ENCODE measurements at places on chromosomes 6 and 20.

DNA sequence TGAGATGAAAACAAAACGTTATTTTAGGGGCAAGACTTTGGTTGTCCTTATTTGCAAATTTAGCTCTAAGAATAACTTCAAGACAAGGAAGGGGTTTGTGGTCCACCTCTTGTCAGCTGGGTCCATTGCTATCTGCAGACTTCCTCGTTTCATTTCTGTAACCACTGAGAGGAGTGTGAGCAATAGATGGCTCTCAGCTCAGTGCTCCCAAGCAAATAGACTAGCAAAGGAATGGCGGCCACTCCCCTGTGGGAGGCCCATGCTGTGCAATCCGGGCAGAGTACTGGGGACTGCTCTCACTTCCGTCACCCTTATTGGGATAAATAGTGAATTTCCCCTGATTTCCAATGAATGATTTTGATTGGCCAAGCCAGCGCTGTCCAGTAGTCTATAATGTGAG, 176.6 kb downstream of the ZDHHC14 start:
- no peak for DNase-seq

DNA sequence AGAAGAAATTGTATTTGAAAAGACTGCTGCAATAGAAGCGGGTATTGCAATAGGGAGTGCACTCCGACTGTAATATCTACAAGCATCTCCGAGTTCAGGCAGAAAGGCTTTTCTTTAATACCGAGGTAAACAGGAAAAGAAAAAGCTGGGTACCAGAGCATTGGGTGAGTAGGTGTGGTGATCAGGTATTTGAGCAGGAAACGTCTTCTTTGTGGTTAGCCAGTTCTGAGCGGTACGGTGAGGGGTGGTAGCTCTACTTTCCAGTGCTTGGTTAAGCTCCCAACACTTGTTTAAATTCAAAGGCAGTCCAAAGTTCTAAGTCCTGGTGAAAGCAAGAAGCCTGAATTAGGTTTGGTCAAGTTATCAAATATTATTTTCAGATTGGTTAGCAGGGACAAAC, 404.1 kb downstream of the LMBRD1 start:
- no peak for DNase-seq

GRCh38 chr20:53040693-53041589, 68.8 kb downstream of the TSHZ2 start:
- DNase-seq: no peak

DNA sequence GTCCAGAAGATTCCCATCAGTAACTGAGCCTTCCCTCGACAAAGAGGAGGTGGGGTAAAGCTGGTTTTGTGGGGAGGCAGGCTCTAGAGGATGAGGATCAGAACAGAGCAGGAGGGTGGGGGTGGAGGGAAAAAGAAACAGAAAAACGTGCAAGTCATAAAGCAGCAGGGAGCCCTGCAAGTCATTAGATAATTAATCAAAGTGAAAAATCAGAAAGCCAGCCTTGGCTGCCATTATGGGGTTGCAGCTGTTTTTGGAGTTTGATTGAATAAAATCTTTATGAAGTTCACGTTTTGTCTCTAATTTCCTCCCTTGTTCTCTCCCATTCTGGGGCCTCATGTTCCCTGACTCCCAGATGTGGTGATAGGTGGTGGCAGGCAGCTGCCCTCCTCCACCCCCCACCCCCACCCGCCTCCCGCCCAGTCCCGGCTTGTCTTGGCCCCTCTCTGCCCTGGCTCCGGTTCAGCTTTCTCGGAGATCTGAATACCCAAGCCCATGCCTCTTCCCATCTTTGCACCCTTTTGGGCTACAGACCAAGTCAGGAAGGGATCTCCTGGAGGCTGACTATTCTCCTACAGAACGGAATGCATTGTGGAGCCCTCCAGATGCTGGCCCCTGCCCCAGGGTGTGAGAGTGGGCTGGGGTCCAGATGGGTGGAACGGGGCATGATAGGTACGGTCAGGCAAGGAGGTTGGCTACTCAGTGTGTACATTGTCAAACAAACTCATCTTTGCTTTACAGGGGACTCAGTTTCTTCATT, 141.8 kb downstream of the CDC5L start:
- no peak for DNase-seq

- no peak for DNase-seq
These were observed 2.2 kb upstream of the STXBP5 start for GRCh38 chr6:147201885-147202515.

DNA sequence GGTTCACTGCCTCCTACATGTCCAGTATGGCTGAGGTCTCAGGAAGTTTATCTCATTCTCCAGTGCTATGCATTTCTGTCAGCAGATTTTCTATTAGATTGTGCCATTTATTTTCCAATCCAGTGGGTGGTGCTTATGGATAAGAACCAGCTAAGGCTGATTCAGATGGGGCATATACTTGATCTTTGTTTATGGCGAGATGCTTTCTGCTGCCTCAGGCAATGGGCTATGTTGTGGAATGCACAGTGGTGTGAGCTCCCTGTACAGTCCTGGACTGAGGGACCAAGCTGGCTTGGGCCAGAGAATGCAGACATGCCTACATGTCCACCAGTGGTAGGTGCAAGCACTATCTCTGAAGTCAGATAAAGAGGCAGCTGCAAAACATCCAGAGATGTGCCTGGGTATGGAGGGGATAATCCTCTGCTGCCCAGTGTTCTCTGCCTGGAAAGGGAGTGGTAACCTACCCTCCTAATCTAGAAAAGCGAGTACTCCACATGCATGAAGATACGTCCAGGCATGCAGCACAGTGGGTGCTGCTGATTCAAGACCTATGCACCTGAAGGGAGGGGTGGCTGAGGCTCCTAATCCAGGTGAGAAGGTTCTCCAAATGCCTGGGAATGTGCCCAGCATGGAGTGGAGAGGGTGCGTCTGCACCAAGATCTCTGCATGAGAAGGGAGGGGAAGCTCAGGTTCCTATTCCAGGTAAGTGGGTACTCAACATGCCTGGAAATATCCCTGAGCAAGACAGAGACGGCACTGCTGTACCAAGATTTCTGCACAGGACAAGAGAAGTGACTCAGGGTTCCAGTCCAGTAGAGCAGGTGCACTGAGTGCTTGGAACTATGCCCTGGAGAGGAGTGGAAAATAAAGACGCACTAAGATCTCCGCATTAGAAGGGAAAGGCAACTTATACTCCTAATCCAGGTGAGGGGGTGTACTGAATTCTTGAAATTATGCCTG, 9.4 kb downstream of the CST4 start:
- no peak for DNase-seq

DNA sequence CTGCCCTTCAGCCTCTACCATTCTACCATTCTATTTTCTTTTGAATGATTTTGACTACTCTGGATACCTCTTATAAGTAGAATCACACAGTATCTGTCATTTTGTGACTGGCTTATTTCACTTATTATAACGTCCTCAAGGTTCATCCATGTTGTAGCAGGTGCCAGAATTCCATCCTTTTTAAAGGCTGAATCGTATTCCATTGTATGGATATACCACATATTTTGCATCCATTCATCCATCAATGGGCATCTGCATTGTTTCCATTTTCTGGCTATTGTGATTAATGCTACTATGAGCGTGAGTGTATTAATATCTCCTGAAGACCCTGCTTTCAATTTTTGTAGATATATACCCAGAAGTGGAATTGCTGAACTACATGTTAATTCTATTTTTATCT, 105.5 kb downstream of the SYNE1 start:
- no peak for DNase-seq

DNA sequence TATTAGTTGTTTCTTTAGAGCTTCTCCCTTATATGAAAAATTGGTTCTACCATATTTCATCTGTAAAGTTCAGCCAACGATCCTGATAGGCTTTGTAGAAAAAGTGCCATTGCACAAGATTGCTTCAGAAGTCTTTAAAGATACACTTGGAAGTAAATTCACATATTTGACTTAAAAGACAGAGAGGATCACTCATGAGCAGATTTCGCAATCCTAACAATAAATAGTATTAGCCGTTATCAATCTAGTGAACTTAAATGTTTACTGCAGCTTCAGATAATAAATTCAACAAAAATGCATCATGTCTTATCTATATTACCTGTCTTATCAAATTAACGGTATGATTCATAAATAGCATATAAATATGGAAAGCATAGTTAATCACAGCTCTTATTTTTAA, 8.7 kb upstream of the SLC17A4 start:
- no peak for DNase-seq

DNA sequence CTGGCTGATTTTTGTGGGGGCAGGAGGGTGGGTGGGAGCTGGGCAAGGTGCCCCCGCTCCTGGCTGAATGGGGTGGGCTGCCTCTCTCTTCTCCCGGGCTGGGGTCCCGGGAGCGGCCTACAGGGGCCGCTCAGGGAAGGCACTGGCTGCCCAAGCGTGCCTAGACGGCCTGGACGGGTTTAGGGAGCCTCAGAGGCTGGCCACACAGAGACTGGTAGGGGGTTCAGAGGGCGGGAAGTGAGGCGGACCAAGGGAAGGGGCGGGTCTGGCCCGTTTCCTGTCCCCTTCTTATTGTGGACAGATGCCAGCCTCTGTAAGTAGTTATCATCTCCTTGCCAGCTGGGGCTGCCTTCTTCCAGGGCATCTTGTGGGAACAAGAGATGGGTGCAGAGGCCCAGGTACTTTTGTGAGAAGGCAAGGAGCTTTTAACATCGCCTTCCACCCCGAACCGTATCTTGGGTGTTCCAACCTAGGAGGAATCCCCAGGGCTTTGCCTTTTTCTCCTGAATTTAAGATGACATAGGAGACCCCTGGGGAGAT, 437 bp downstream of the CD40 start:
- no peak for DNase-seq

- DNase-seq: no peak
These were observed 256.2 kb downstream of the EPHA7 start for GRCh38 chr6:93163146-93163545.

GRCh38 chr6:4055420-4056041, 23.4 kb downstream of the FAM217A start:
- no peak for DNase-seq

- no peak for DNase-seq
These were observed 84.9 kb downstream of the KCNB1 start for GRCh38 chr20:49397525-49397924.

DNA sequence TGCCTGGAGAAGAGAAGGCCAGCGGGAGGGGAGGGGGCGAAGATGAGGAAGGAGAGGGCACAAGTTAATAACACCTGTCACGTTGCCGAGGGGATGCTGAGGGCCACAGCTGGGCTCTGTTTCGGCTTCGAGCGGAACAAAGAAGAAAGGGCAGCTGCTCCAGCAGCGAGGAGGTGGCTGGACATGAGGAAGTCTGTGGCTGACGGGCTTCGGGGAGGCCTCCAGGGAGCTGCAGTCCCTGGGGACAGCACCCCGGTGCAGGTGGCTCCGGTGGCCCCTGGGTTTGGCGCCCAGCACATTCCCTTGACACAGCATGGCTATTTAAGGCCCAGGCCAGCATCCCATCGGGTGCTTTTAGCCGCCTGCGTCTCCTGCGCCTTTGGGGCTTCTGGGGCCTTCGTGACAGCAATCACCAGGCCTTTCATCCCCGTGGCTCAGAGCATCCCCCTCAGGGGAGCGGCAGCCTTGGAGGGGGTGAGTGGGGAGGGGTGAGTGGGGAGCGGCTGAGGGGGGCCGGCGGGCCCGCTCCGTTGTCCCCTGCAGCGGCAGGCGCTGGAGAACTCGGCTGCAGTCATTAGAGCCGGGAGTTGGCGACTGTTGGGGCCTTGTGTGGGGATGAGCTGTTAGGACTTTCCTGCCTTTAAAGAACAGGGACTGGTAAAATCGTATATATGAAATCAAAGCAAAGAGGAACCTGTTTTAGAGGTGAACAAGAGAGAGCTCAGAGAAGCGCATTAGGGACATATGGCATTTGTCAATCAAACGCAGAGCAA, 99.0 kb downstream of the TMEM242 start:
- DNase-seq: no peak

GRCh38 chr20:15922556-15922955, 650.7 kb downstream of the KIF16B start:
- DNase-seq: no peak

GRCh38 chr20:48959899-48960550, 38.5 kb downstream of the ARFGEF2 start:
- no peak for DNase-seq

DNA sequence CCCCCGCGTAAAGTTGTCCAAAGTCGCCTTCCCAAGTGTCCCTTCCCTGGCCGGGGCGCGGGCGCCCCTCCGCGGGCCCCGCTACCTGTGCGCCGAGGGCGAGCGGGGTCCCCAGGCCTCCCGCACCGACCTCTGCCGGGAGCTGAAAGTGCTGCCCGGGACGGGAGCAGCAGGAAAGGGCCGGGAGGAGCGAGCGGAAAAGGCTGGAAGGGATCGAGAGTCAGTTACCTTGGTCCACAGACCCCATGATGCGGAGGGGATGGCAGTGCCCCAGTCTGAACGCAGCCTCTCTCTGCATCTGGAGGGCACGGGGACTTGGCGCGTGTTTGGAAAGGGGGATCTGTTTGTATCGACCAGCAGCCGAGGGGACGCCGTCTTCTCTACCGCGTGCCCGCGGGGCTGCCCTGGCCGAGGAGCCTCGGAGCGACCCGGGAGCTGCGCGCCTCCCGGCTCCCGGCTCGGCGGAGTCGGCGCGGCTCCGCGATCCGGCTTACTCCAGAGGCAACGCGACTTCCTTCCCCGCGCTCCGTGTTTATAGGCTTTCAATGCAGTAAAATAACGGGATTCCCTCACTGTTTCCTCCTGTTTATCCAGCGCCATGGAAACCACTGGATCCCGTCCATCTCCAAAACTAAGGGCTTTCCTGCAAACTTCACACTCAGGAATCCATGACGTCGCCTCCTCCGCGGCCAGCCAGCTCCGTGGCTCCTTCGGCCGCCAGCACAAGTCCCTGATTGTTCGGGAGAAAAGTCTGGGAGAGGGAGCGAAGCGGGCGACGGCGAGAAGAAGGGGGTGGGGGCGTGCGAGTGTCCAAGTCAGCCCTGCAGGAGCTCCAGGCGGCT, 20.0 kb upstream of the NFATC2 start:
- no peak for DNase-seq

DNA sequence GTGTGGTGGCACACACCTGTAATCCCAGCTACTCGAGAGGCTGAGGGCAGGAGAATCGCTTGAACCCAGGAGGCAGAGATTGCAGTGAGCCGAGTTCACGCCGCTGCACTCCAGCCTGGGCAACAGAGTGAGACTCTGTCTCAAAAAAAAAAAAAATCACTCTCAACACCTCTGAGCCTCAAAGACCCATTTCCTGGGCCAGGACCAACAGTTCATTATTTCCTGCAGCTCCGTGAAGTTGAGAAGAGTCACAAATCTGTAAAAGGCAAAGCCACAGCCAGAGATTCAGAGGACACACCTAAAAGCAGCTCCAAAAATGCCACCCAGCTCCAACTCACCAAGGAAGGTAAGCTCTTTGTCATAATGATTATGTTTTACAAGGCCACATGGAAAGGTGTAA, 15.2 kb upstream of the NOP56 start:
- no peak for DNase-seq

GRCh38 chr6:21586740-21587178, 6.8 kb upstream of the SOX4 start:
- no peak for DNase-seq

DNA sequence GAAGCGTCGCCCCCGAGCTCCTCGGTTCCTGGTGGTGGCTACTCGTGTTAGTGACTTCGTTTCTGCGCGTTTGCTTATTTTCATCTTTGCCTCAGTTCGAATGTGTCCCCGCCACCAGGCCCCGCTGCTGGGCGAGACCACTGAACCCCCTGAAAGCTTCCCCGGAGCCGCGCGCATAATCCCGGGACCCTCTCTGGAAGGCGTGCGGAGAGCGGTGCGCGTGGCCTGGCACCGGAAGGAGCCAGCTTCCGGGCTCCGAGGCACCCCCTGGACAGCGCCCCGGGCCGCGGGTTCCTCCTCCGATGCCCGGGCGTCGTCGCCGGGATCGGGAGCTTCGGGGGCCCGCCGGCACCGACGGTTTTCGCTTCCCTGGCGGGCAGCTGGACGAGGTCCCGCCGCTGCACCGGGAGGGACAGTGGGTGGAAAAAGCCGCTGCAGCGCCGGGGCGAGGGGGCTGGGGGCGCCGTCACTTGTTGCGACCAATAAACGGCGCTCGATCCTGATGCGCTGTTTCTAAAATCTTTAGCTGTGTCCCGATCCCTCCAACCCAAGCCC, 643 bp upstream of the SLC35D3 start:
- DNase-seq: no peak

All from activated T-helper 1 cell treated with Interleukin-2 at 50 U/mL for 16 hours (primary cell).